ENCODE measurements at places on chromosomes 7 and 10. TPM values are rescaled to one million over a fixed set of nuclear protein-coding genes. Genes with fewer than 3 reads are reported as not detected.
A peak's percentile ranks its signal among the peaks of the same experiment; 100 is the strongest.

DNA sequence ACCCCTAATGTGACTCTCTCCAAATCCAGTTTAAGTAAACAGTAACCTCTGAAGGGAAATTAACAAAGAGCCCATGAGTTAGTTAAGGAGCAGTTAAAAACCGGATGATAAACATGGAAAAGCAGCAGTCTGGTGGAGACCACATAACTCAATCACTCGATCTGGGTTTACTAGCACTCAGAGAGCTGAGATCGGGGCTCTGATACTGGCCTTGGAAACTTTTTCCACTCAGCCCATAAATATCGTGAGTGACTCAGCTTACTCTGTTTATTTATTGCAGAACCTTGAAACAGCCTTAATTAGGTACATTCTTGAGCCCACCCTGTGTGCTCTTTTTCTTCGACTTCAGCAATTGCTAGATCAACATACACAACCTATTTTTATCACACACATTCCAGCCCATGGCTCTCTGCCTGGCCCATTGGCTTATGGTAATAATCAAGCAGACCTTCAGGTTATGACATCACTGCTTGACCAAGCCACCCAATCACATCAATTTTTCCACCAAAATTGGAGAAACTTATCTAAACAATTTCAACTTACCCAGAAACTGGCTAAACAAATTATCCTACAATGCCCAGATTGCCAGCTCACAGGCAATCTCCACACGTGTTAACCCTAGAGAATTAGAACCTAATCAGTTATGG is 82.2 kb upstream of the GPR22 start:
- no peaks in the 10 kb centered on the region for H3K36me3 ChIP-seq
- no peak overlapping the region for H3K4me3 ChIP-seq
- DNase-seq = no peak

DNA sequence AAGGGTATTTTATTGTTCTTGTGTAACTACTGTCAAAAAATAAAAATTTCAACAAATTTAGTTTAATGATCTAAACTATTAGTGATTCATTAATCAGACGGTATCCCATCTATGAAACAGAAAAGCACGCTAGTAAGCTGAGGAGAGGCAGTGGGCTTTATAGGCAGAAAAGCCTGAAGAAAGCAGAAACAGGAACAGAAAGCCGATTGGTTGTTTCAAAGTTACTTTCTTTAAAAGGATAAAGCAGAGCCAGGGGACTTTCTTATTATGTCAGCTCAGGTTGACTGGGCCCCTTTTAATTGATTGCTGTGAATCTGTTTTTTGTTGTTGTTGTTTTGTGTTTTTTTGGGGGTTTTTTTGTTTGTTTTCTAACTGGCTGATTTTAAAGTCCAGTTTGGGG is 105.5 kb downstream of the TES start:
- no peaks in the 10 kb centered on the region for H3K27me3 ChIP-seq
- no peak for DNase-seq
- H3K4me1 ChIP-seq = no peaks in the 10 kb centered on the region
- H3K27ac ChIP-seq = no peak overlapping the region
- H3K36me3 ChIP-seq = no peaks in the 10 kb centered on the region
- no peak overlapping the region for H3K4me3 ChIP-seq

GRCh38 chr10:132802694-132803320 is 16.9 kb upstream of the NKX6-2 start:
- DNase-seq = no peak
- H3K36me3 ChIP-seq = no peaks in the 10 kb centered on the region
- H3K27me3 ChIP-seq = no peaks in the 10 kb centered on the region
- H3K4me3 ChIP-seq = no peak overlapping the region
- no peaks in the 10 kb centered on the region for H3K4me1 ChIP-seq

- peaks cover 11% of the 10 kb centered on the region for H3K4me1 ChIP-seq
- H3K36me3 ChIP-seq = no peaks in the 10 kb centered on the region
- H3K4me3 ChIP-seq = no peak overlapping the region
- DNase-seq = no peak
- H3K27ac ChIP-seq = no peak overlapping the region
Observed at GRCh38 chr7:90595342-90595800, 750 bp upstream of the CDK14 start.

DNA sequence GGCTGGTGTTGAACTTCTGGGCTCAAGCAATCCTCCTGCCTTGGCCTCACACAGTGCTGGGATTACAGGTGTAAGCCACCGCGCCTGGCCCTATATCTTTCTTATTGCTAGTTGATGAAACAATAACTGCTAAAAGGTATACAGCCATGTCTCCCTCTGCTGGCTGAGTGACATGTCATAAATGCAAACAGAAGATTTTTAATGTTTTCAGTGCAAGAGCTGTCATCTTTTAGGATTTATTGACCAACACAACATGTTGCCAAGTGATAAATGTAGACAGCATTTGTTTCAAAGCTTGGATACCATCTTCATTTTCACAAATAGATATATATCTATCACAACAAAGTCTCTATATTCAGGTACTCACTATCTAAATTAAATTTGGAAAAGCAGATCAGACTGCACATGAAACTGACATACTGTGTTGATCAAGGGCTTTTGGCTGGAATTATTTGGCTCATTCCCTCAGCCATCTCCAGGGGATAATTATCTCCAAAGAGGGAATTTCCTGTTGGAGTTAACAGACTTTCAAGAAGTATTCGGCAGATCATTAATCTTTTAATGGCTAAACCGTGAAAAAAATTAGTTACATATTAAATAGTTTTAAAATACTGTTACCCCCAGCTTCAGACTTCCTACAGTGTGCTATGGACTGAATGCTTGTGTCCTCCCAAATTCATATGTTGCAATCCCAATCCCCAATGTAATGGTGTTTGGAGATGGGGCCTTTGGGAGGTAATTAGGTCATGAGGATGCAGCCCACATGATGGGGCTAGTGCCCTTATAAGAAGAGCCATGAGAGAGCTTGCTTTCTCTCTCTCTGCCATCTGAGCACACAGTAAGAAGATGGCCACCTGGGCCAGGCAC is 41.3 kb upstream of the SRPK2 start:
- H3K36me3 ChIP-seq = no peaks in the 10 kb centered on the region
- H3K4me1 ChIP-seq = peaks cover 5% of the 10 kb centered on the region
- DNase-seq = peak; percentile 56
- H3K4me3 ChIP-seq = no peak overlapping the region
- H3K27me3 ChIP-seq = no peaks in the 10 kb centered on the region

DNA sequence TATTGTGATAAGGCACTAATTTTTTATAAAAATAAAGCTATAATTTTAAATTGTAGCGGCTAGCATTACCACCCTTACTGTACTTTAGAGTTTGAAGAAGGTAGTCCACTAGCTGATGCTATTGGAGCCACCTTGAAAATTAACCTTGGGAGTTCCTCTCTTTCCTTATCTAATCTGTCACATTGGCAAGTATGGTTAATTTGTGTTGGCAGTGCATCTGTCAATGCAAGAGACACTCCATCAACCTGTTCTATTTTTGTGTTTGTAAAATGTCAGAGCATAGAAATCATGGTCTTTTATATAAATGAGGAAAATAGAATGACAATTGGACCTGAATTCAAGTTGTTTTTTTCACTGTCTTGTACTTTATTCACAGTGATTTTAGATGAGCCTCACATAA is 20.5 kb downstream of the GLCCI1 start:
- H3K27ac ChIP-seq = peak overlapping the region; percentile 41
- no peaks in the 10 kb centered on the region for H3K27me3 ChIP-seq
- no peak for DNase-seq
- H3K36me3 ChIP-seq = no peaks in the 10 kb centered on the region

GRCh38 chr10:25842146-25842545 is 91.9 kb upstream of the MYO3A start:
- H3K4me1 ChIP-seq = no peaks in the 10 kb centered on the region
- H3K27ac ChIP-seq = no peak overlapping the region
- no peak overlapping the region for H3K4me3 ChIP-seq

GRCh38 chr7:41885078-41885477 is 182.2 kb upstream of the INHBA start:
- H3K27me3 ChIP-seq = no peaks in the 10 kb centered on the region
- no peak overlapping the region for H3K4me3 ChIP-seq

GRCh38 chr7:70694434-70694970 is 437.4 kb upstream of the GALNT17 start:
- peaks cover 5% of the 10 kb centered on the region for H3K4me1 ChIP-seq
- H3K4me3 ChIP-seq = no peak overlapping the region
- no peaks in the 10 kb centered on the region for H3K27me3 ChIP-seq
- no peaks in the 10 kb centered on the region for H3K36me3 ChIP-seq

DNA sequence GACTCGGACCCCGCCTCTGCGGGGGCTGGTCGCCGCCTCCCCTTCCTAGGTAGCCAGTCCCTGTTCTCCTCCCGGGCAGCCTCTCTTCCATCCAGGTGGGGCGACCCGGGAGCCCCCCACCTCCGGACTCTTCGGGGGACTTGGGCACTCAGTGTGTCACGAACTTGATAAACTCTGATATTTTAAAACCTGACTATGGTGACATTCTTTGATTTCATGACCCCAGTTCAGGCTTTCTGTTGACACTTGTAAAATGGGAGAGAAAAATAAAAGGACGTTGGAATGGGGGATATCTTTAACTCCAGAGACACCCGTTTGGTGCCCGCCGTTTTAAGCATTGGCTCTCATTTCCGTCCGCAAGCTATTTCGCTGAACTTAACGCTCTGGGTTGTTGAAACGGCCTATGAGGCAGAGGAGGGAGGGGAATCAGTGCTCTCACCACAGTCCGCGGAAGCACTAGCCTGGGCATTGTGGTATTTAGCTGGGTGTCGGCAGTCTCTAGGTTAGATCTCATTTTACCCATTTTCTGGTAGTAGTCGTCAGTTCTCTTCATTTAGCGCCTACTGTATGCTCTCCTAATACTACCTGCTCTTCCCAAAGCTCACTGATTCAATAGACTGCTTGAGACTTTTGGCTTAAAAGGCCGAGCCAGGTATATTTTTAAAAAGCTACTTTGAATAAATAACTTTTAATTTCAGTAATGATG is 738 bp downstream of the VPS26A start:
- DNase-seq = peak; percentile 50
- no peaks in the 10 kb centered on the region for H3K36me3 ChIP-seq
- peaks cover 44% of the 10 kb centered on the region for H3K4me1 ChIP-seq
- H3K4me3 ChIP-seq = peak overlapping the region; percentile 81

The ENTPD7 gene
- polyA plus RNA-seq = 1.7 TPM

The IQUB gene
- polyA plus RNA-seq = not detected

The CTAGE6 gene
- polyA plus RNA-seq = not detected

The NEURL1 gene
- 0.76 TPM for polyA plus RNA-seq
